ENCODE measurements at places on chromosomes 11 and 22. TPM values are rescaled to one million over a fixed set of nuclear protein-coding genes. Genes with fewer than 3 reads are reported as not detected.
A peak's percentile ranks its signal among the peaks of the same experiment; 100 is the strongest.

GRCh38 chr22:20256027-20256426 is 12.1 kb downstream of the RTN4R start:
- H3K27ac ChIP-seq = no peak overlapping the region
- DNase-seq = no peak
- H3K27me3 ChIP-seq = no peaks in the 10 kb centered on the region
- no peak overlapping the region for H3K4me3 ChIP-seq

- H3K4me1 ChIP-seq = no peaks in the 10 kb centered on the region
- no peak overlapping the region for H3K4me3 ChIP-seq
- no peaks in the 10 kb centered on the region for H3K36me3 ChIP-seq
Measured at GRCh38 chr11:116348226-116348625, 424.6 kb downstream of the BUD13 start.

The RGL4 gene
- not detected for total RNA-seq

The SRPRA gene
- 110 TPM for total RNA-seq

The CCDC116 gene
- total RNA-seq = 0.85 TPM

- peaks cover 23% of the 10 kb centered on the region for H3K4me1 ChIP-seq
- no peak for DNase-seq
- H3K36me3 ChIP-seq = peaks cover 5% of the 10 kb centered on the region
- H3K4me3 ChIP-seq = no peak overlapping the region
Measured at GRCh38 chr22:46465793-46466192, 71.6 kb downstream of the CELSR1 start.

The ADM2 gene
- total RNA-seq = 1.5 TPM

The MYO18B gene
- 0.20 TPM for total RNA-seq

- H3K4me1 ChIP-seq = peaks cover 3% of the 10 kb centered on the region
- no peak overlapping the region for H3K4me3 ChIP-seq
- DNase-seq = no peak
- no peaks in the 10 kb centered on the region for H3K36me3 ChIP-seq
- peaks cover 24% of the 10 kb centered on the region for H3K27me3 ChIP-seq
- H3K27ac ChIP-seq = no peak overlapping the region
Measured at GRCh38 chr11:8205566-8205965, 36.7 kb upstream of the RIC3 start.

- H3K27ac ChIP-seq = peak overlapping the region; percentile 59
- no peaks in the 10 kb centered on the region for H3K27me3 ChIP-seq
- H3K36me3 ChIP-seq = peaks cover under 1% of the 10 kb centered on the region
- H3K4me1 ChIP-seq = peaks cover 28% of the 10 kb centered on the region
Measured at GRCh38 chr11:75578977-75579376, 16.9 kb downstream of the SERPINH1 start.

The TNNT3 gene
- total RNA-seq = 1.3 TPM

- H3K4me1 ChIP-seq = peaks cover 3% of the 10 kb centered on the region
- DNase-seq = no peak
- no peaks in the 10 kb centered on the region for H3K36me3 ChIP-seq
Measured at GRCh38 chr11:103897160-103897936, 139.1 kb upstream of the DDI1 start.

DNA sequence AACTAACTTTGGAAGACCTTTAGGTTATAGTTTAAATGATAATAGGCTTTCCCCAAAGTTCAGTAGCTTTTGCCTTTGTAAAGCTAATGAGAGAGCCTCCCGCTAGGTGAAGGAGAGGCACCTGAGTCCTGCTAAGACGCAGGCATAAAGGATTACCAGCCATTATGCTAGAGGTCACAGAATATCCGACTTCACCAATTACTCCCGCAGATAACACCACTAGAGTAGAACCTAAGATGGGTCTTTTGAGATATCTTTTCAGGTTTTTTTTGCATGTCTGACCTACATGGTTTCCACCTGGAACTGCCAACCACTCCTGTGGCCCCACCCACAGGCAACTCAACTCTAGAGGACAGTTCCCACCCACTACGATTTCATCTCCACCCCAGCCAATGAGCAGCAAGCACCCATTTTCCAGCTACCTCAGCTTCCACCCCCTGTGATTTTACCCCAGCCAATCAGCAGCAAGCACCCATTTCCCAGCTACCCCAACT is 314.3 kb downstream of the BRD1 start:
- no peak overlapping the region for H3K27ac ChIP-seq
- H3K27me3 ChIP-seq = peaks cover 15% of the 10 kb centered on the region
- no peaks in the 10 kb centered on the region for H3K4me1 ChIP-seq
- no peak overlapping the region for H3K4me3 ChIP-seq

The TRAPPC4 gene
- 75.0 TPM for total RNA-seq

DNA sequence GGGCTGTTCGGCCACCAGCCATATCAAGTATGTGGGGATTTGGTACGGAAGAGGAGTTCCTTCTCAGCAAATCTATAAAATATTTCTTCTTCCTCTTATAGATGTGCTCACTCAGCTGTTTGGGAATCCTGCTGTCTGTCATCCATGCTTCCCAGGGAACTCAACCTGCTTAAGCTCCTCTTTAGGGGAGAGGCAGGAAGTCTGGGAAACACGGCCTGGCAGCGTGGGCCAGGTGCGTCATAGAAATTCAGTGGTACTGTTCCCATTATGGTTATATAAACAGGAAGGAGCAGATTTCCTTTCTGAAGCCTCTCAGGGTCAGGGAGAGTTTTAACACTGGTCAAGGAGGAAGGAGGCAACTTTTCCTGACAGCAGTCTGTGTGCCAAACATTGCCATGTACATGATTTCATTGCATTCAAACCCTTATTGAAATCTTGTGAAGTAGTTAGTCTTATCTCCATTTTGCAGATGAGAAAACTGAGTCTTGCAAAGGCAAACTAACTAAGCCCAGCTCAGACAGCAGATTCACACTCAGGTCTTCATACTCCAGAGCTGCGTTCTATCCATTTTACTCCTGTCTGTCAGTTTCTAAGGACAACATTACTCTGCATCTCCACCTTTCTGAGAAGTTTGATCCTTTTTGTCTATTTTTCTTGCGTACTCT is 35.4 kb upstream of the AMOTL1 start:
- H3K27me3 ChIP-seq = no peaks in the 10 kb centered on the region
- no peak for DNase-seq
- H3K36me3 ChIP-seq = no peaks in the 10 kb centered on the region
- peaks cover 14% of the 10 kb centered on the region for H3K4me1 ChIP-seq
- H3K27ac ChIP-seq = peak overlapping the region; percentile 55
- H3K4me3 ChIP-seq = no peak overlapping the region

DNA sequence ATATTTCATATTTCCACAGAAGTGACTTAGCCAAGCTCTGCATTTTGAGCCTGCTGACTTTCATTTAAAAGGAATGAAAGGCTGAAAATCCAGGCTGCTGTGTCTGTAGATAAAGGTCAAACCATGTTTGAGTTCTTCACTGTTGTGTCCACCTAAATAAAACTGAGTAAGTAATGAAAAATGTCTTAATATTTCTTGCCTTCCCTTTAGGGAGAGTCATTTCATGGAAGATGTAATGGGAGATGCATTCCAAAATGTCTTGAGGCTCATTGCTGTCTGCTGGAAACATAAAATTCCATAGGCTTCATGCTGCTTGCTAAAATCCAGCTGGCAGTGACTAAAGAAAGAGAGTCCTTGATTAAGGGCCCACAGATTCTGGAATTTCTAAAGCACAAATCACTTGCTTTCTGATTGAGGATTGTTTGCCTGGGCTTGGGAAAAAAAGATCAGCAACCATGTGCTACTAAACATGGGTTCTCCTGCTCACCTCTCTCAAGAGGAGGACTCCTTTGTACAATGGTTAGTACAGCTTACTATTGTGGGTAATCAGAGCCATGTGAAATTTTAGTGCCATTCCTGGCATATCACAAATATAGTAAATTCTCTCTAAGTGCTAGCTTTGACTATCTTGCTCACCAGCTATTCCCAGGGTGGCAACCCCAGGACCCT is 56.9 kb downstream of the PANX1 start:
- no peak overlapping the region for H3K4me3 ChIP-seq
- DNase-seq = no peak
- H3K36me3 ChIP-seq = peaks cover 13% of the 10 kb centered on the region
- peak overlapping the region; percentile 62 for H3K27ac ChIP-seq
- peaks cover 34% of the 10 kb centered on the region for H3K4me1 ChIP-seq
- H3K27me3 ChIP-seq = no peaks in the 10 kb centered on the region

- H3K27ac ChIP-seq = no peak overlapping the region
- no peak for DNase-seq
- no peaks in the 10 kb centered on the region for H3K36me3 ChIP-seq
- peaks cover 24% of the 10 kb centered on the region for H3K4me1 ChIP-seq
- no peak overlapping the region for H3K4me3 ChIP-seq
Measured at GRCh38 chr11:75500742-75501141, 25.0 kb downstream of the GDPD5 start.

DNA sequence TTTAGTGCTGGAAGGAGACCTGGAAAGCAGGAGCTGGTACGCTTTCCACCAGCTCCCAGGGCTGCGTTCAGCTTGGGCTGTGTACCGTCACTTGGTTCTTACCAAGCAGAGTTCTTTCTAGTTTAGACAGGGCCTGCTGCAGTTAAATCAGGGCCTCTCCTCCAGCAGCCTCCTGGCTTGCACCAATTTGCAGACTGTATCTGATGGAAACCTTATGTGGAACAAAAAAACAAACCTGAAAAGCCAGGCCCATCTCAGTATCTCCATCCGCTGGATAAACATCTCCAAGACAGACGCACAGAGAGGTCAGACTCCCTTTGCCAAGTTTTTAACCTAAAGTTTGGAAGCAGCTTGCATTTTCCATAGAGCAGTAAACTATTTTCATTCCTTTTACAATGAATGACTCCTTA is 288.6 kb upstream of the SORL1-AS1 start:
- peaks cover 10% of the 10 kb centered on the region for H3K4me1 ChIP-seq
- no peak overlapping the region for H3K4me3 ChIP-seq
- H3K27ac ChIP-seq = peak overlapping the region; percentile 36
- H3K27me3 ChIP-seq = no peaks in the 10 kb centered on the region
- no peak for DNase-seq

The EXPH5 gene
- total RNA-seq = 0.75 TPM

The KCNK4 gene
- 0.22 TPM for total RNA-seq

GRCh38 chr22:33803371-33804282 is 116.6 kb downstream of the LARGE1 start:
- H3K4me1 ChIP-seq = peaks cover 25% of the 10 kb centered on the region
- DNase-seq = no peak
- H3K4me3 ChIP-seq = no peak overlapping the region
- peak overlapping the region; percentile 86 for H3K27ac ChIP-seq
- no peaks in the 10 kb centered on the region for H3K27me3 ChIP-seq
- H3K36me3 ChIP-seq = no peaks in the 10 kb centered on the region

The OR4D5 gene
- total RNA-seq = not detected

DNA sequence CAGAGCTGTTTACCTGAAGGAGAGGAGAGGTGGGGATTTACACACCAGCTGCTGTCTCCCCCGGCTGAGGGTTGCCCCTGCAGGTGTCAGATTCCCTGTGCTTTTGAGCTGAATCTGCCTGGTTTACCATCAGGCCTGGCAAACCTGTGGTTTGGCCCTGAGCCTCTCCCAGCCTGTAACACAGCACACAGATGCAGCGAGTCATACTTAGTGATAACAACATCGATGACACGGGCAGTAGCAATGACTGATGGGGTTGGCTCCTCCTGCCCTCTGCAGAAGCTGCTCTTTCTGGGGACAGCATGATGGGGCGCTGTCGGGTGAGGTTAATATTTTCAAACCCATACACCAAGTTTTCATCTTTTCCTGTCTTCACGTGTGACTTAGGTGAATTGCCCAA is 380.0 kb upstream of the B3GAT1 start:
- peaks cover 9% of the 10 kb centered on the region for H3K27me3 ChIP-seq
- H3K36me3 ChIP-seq = no peaks in the 10 kb centered on the region
- H3K27ac ChIP-seq = no peak overlapping the region
- no peak overlapping the region for H3K4me3 ChIP-seq

GRCh38 chr11:9397746-9398680 is 13.6 kb downstream of the IPO7 start:
- peak overlapping the region; percentile 78 for H3K27ac ChIP-seq
- H3K4me3 ChIP-seq = no peak overlapping the region
- H3K36me3 ChIP-seq = peaks cover 3% of the 10 kb centered on the region
- H3K27me3 ChIP-seq = no peaks in the 10 kb centered on the region

The BLID gene
- 0.68 TPM for total RNA-seq

DNA sequence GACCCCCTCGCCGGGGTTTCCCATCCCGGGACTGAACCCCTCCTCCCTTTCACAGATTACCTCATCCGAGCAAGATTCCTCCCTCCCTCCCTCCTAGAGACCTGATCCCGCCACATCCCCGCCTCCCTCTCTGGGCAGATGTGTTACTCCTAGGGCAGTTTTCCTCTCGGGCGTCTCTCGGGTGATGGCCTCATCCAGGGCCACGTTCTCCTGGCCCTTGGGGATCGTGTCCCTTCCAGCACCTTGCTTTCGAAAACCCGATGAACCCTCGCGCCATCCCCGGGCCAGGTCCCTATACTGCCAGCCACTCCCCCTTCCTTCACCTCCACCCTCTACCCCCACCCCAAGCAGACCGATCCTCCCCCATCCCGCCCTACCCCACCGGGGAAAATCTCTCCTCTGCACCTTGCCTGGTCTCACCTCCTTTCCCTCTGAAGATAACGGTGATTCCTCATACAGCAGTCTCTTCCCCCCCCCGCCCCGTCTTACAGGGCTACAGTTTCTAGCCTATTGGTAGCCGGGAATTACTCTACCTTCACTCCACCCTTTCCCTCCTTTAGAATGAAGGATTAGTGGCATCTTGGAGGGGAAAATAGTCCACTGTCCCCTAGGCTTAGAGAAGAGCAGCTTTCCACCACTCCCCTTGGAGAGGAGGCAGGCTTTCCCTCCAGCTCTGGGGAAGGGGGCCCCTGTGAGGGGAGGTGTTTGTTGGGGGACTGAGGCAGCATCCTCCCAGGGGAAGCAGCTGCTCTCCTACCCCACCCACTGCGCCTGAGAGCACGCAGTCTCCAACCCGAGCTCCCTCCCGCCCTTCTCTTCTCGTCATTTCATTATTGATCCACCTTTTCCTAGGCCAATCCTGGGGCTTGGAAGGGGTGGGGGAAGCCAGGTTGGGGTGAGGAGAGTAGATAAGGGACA is 1.2 kb downstream of the KMT2A start:
- no peaks in the 10 kb centered on the region for H3K27me3 ChIP-seq
- H3K4me1 ChIP-seq = peaks cover 60% of the 10 kb centered on the region
- DNase-seq = no peak
- H3K27ac ChIP-seq = peak overlapping the region; percentile 94
- H3K36me3 ChIP-seq = no peaks in the 10 kb centered on the region

The TMEM191B gene
- total RNA-seq = 1.7 TPM

DNA sequence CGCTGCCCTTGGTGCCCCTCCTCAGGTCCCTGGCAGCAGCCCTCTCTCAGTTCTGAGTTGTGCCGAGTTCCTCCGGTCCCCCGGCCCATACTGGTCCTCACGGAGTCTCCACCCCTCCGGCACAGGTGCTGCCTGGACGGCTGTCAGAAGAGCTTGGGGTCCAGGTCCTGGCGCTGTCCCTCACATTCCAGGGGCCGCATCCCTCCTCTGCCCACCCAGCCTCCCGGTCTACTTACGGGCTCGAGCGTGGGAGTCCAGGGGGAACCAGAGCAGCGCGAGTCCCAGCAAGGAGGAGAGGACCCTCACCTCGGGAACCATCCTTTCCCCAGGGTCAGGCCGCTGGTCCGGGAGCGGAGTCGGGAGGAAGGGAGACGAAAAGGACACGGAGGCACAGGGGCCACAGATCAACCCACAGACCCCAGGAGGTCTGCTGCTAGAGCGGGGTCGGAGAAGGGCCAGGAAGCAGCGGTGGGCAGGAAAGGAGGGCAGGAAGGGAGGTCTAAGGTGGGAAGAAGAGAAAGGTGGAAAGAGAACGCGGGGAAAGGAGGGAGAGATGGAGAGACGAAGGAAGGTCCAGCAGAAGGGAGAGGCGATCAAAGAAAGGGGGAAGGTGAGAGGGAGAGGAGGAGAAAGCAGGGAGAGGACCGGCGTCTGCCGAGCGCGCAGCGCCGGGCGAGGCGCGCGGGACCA is 510 bp downstream of the CHRDL2 start:
- peak overlapping the region; percentile 63 for H3K4me3 ChIP-seq
- no peak overlapping the region for H3K27ac ChIP-seq
- peaks cover 50% of the 10 kb centered on the region for H3K27me3 ChIP-seq
- peaks cover 9% of the 10 kb centered on the region for H3K4me1 ChIP-seq

The OR8D1 gene
- not detected for total RNA-seq
